Type B pancreatic cell (in vitro differentiated cells): ENCODE measurements at places on chromosomes 12 and 14.

DNA sequence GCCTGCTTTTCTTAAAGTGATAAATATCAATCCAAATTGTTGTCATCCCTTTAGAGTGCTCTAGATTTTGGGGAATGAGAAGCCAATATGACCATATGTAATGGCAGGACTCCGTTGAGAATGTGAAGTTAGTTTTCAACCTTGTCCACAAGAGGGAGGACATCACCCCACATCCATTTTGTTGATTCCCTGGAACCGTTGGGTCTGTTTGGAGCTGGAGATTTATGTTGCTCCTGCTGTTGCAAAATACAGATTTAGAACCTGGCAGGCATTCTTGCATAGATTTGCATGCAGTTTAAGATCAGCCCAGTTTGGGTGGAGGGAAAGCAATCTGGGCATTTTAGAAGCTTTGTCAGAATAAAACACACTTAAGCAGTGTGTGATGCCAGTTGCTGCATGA, 620.1 kb downstream of the NRXN3 start:
- no peak for DNase-seq

DNA sequence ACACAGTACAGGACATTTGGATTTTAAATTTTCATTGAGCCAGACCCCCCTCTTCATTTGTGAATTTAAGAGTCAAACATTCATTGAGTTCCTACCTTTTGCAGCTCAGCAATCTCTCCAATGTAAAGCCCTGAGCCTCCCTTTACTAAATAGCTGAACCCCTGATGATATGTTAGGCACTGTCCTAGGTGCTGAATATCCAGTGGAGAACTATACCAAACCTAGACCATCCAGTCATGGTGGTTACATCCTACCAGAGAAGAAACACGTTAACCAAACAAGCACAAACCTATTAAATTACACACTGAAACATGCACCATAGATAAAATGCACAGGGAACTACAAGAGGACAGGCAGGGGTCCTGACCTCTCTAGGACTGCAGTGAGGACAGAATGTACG, 1585.3 kb upstream of the TMEM132C start:
- DNase-seq: no peak

GRCh38 chr12:2353281-2353680, 300.5 kb downstream of the CACNA1C start:
- no peak for DNase-seq

GRCh38 chr12:53381731-53382630, 2.0 kb downstream of the SP1 start:
- no peak for DNase-seq

DNA sequence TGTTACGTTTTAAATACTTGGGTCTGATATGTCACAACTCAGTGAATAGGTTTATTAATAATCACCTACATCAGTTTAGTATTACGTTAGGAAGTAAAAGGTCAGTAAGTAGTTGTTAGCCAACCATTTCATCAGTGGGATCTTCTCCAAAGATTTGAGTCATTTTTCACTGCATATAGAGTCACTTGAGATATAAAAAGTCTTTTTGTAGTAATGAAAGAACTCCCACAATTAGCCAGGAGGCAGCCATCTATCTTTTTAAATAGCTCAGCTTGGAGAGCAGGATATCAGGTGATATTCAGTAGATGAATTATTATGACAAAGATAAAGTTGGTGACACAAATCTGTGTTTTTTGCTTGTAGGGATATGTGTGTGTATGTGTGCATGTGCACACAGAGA, 309.3 kb downstream of the PDZRN4 start:
- DNase-seq: no peak

- peak; percentile 72 for DNase-seq
These were observed 54.0 kb downstream of the ZNF641 start for GRCh38 chr12:48296586-48297282.

DNA sequence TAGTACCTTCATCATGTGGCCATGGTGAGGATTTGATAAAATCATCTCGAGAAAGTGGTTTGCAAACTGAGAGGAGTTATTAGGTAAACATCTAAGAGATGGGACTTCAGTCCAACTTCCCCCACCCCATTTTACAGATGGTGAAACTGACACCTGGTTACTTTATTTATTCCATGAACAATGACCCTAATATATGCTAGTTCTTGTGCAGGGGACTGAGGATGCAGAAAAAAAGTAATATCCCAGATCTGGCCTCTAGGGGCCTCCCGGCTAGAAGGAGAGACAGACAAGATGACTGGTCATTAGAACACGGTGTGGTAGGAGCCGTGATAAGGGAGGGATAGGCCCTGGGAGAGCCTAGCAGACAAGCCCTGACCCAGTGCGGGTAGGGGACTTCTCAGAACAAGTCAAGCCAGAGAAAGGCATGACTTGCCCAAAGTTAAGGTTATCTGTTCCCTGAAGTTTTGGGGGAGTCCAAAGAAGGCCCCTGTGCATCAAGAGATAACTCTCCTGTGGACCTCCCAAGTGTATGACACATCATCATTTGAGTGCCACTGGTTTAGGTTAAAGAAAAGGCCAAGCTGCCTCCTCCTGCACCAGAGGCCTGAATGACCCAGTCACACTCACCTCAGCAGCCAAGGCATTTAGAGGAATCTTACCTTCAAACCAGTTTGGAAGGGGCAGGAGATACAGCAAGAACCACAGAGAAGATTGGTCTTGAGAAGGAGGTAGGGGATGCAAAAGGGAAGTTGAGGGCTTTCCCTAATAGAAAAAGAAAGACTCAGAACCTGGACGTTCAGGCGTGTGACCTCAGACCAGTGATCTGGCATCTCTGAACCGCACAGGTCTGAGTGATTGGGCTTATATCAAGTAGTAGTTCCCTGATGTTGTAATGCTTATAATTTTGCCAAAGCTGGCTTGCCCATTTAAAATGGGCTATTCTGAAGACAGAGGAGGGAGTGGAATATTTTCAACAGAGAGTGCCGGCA, 1.6 kb downstream of the CMKLR1 start:
- no peak for DNase-seq

DNA sequence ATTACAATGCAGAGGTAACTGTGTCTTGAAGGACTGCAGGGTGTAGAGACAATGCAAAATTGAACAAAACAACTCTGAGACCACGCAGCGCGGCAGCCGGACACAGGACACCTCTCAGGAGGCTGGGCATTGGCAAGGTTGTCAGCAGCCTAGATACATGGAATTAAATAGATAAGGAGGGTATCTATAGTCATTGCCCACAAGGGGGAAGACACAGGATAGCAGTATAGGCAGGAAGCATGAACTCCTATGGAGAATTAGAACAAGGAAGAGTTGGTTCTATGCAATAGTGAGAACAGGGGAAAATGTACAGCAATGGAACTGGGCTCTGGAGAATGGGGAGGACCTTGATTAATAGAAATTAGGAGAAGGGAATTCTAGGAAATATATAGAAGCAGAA, 164.1 kb downstream of the C12orf42 start:
- no peak for DNase-seq

DNA sequence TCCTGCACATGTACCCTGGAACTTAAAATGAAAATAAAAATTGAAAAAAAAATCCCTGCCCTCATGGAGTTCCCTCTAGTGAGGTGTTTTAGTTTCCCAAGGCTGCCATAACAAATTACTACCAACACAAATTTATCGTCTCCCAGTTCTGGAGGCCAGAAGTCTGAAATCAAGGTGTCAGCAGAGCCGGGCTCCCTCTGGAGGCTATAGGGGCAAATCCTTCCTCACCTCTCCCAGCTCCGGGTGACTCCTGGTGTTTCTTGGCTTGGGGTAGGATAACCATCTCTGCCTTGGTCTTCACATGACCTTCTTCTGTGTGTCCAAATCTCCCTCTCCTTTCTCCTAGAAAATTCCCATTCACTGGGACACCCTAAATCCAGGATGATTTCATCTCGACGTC, 50.1 kb downstream of the PLXNC1 start:
- DNase-seq: no peak

DNA sequence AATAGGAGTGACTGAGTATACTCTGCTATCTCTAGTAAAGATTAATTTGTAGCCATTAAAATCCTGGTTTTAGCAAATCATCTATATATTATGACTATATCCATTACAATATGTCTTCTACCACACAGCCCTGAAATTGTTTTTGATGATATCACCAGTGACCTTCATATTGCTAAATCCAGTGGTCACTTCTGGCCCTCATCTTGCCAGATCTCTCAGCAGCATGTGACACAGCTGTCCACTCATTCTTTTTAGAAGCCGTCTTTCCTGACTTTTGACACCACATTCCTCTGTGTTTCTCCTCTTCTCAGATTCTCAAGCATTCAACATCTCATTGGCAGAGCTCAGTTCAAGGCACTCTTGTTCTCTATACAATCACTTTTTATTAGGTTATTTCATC, 54.9 kb downstream of the CPNE8 start:
- no peak for DNase-seq

DNA sequence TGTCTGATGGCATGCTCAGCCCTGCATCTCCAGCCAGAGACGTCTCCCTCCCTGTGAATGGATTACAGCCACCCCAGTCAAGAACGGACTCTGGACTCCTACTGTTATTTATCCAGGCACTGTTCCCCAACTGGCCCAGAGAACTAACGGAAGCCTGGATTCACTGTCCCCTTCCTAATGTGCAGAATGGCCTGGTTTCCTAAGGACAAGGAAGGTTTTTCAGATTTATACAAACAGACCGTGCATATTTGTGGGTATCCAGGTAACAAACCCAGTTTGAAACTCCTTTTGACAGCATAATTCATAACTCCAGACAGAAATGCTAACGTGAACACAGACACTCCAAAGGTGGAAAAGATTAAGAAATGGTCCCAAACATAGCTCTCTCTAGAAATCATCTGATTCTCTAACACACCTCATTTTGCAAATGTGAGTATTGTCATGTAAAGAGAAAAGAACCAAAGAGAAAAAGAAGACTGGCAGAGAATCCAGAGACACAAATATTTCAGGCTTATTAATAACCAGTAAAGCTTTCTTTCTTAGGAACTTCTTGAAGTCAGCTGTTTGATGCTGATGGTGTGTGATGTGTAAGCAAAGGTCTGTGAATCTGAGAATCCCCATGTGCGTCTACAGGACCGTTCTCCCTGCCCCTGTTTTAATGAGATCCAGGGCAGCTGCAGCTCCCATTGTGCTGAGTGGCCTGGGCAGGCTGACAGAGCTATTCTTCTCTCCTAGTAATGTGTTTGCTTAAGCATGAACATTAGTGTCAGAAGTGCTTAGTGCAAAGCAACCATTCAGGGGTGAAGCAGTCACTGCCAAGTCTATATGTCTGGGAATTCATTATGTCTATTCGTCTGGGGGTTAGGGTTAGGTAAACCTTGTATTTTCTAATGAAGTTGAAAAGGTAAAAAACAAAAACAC, 86.8 kb upstream of the HIF1A start:
- DNase-seq: no peak

DNA sequence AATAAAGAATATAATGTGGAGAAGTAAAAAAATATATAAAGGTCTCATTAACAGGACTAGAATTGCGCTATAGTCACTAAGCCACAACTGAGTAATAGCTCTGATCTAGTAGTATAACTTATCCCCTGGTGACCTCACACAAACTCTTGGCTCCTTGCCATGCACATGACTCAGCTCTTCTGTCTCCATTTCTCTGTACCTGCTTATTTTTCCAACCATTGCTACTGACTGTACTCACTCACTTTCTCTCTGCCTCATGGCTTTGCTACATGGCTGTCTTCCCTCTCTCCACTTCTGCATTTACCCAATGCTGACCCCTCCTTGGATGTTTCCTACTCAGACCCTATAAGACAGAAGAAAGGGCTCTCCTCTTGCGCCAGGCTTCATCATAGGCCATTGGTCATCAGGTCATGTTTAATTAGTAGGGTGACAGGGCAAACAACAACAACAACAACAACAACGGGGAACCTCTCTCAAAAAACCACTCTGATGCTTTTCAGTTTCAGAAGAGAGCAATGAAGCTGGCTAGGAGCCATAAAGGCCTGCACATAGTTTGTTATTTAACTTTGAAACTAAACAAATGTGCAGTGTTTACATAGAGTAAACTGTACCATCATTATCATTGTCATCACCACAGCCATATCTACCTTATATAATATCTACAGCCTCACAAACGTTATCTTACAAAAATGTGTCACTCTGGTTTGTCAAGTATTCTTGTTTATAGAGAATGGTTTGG, 25.6 kb upstream of the KRAS start:
- DNase-seq: no peak

- no peak for DNase-seq
These were observed 185.7 kb downstream of the DAD1 start for GRCh38 chr14:22403296-22403695.

- DNase-seq: peak; percentile 62
These were observed 288.6 kb downstream of the DPF3 start for GRCh38 chr14:72605096-72605920.

- DNase-seq: no peak
These were observed 18.4 kb downstream of the COA8 start for GRCh38 chr14:103581206-103581605.

DNA sequence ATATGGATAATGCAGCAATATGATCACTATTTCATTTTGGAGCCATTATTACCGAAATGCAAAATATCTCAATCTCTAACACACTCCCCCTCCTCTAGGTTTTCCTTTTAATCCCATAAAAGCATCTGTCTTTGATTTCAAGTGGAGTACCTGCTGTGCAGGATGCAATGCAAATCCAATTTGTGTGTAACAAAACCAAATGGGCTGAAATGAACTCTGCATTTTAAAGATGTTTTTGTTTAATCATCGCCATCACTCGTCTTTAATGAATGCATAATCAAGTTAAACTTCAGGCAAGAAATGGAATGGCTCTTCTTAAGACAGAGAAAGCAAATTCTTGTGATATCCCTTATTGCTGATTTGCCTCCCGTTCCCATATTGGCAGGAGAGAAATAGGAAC, 114.3 kb downstream of the SLC15A5 start:
- no peak for DNase-seq

DNA sequence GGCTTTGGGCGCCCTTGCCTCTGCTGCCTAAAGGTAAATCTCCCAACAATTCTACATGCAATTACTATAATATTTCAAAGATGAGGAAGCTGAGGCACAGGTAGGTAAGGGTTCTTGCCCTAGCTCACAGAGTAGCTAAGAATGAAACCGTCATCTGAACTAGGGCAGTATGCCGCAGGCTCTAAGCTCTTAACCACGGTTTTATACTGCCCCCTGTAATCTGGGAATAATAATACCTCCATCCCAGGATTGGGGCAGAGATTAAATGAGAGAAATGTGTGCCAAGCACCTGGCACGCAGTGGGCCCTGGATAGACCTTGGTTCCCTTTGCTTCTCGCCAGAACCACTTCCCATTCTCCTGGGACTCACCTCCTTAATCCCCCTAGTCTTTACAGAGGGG, 1.5 kb upstream of the HRK start:
- DNase-seq: no peak

- no peak for DNase-seq
These were observed 8.0 kb upstream of the DYNC1H1 start for GRCh38 chr14:101956179-101956885.
